ENCODE measurements at places on chromosomes 5 and 9.

GRCh38 chr9:31119890-31120454, 1264.5 kb upstream of the ACO1 start:
- no peaks in the 10 kb centered on the region for H3K4me1 ChIP-seq
- peak; percentile 68 for DNase-seq
- H3K27ac ChIP-seq: no peak overlapping the region
- no peaks in the 10 kb centered on the region for H3K27me3 ChIP-seq
- no peaks in the 10 kb centered on the region for H3K36me3 ChIP-seq

- H3K36me3 ChIP-seq: no peaks in the 10 kb centered on the region
- DNase-seq: peak; percentile 89
- no peaks in the 10 kb centered on the region for H3K27me3 ChIP-seq
- H3K4me1 ChIP-seq: peaks cover 2% of the 10 kb centered on the region
- no peak overlapping the region for H3K27ac ChIP-seq
Measured at GRCh38 chr5:71887680-71888079, 168.6 kb downstream of the CARTPT start.

GRCh38 chr9:72874344-72874743, 78.5 kb downstream of the ALDH1A1 start:
- no peaks in the 10 kb centered on the region for H3K4me1 ChIP-seq
- no peaks in the 10 kb centered on the region for H3K27me3 ChIP-seq
- no peak for DNase-seq
- no peaks in the 10 kb centered on the region for H3K36me3 ChIP-seq

DNA sequence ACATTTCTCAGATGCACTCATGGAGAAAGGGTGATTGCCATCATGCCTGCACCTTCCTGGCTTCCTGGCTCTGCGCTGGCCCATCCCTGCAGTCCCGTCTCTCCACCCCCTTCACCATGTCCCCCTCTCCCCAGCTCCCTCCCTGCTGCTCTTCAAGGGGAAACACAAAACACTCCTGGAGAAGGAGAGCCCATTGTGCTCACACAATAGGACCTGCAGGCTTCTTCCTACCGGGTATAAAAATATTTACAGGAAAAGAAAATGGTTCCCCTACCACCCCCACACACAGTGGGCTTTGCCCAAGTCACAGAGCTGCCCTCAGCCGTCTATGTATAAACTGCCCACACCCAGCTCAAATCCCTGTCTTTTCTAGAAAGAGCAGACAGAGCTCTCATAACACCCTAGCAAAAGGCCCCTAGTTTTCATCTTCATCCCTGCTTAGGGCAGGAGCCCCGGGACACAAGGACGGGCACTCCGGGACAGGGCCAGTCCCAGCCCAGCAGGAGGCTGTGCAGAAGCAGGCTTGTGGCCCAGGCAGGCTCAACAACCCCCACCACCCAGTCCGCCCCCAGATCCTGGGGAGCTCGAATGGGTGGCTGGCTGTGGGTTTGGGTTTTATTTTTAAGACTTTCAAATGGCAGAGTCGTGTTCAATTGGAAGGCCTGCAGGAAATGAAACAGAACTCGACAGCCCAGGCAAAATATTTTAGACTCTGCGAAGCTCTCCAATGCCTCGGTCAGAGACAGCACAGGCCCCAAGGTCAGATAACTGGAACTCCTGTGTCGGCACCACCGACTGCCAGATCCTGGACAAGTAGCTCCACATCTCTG, 77.3 kb downstream of the LRSAM1 start:
- H3K36me3 ChIP-seq: no peaks in the 10 kb centered on the region
- no peaks in the 10 kb centered on the region for H3K27me3 ChIP-seq
- H3K27ac ChIP-seq: no peak overlapping the region
- DNase-seq: no peak
- H3K4me3 ChIP-seq: no peak overlapping the region
- H3K4me1 ChIP-seq: no peaks in the 10 kb centered on the region

DNA sequence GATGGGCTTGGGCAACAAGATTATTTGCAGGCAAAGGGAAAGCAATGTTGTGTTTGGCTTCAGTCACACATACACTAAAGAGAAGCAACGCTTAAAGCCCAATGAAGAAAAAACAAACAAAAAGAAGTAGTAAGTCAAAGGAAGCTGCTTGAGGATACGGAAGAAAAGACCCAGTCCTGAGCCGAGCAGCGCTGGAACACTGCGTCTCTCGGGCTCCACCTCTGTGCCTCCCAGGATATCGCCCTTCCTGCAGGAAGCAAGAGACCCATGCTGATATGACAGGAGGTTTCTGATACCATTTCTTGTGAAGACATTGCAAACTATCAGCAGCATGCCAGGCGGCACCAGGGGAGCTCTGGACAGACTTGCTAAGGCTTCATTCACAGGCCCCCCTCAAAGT, 9.9 kb downstream of the GNAQ start:
- DNase-seq: no peak
- H3K36me3 ChIP-seq: no peaks in the 10 kb centered on the region
- H3K27me3 ChIP-seq: no peaks in the 10 kb centered on the region
- no peak overlapping the region for H3K4me3 ChIP-seq

- H3K36me3 ChIP-seq: no peaks in the 10 kb centered on the region
- no peak for DNase-seq
- no peak overlapping the region for H3K27ac ChIP-seq
- no peak overlapping the region for H3K4me3 ChIP-seq
- H3K27me3 ChIP-seq: no peaks in the 10 kb centered on the region
Measured at GRCh38 chr5:169270827-169271226, 30.1 kb downstream of the SLIT3 start.

DNA sequence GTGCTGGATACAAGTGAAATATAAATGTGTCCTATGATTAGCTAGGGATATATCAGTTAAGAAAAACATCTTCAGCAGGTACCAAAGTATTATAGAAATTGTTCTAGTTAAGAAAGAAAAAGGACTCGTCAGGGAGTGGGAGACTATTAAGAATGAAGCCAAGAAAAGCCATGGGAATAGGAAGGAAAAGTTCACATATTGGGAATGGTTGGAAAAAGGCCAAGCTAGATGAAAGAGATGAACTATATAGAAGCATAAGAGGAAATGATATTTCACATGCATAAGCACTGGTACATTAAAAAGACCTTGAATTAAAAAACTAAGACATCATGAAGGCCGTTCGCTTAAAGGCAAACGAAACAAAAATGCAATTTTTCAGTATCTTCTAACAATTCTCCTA, 237.7 kb downstream of the ADAMTS6 start:
- no peak overlapping the region for H3K4me3 ChIP-seq
- H3K27ac ChIP-seq: no peak overlapping the region
- no peaks in the 10 kb centered on the region for H3K4me1 ChIP-seq
- no peaks in the 10 kb centered on the region for H3K36me3 ChIP-seq

- H3K27ac ChIP-seq: peak overlapping the region; percentile 80
- no peaks in the 10 kb centered on the region for H3K27me3 ChIP-seq
- H3K4me1 ChIP-seq: peaks cover 81% of the 10 kb centered on the region
- H3K4me3 ChIP-seq: no peak overlapping the region
Measured at GRCh38 chr5:127757576-127757975, 54.4 kb downstream of the CCDC192 start.

Measured in Karpas-422 (cell line).